ENCODE measurements at places on chromosomes 5 and 9. TPM values are rescaled to one million over a fixed set of nuclear protein-coding genes. Genes with fewer than 3 reads are reported as not detected.

DNA sequence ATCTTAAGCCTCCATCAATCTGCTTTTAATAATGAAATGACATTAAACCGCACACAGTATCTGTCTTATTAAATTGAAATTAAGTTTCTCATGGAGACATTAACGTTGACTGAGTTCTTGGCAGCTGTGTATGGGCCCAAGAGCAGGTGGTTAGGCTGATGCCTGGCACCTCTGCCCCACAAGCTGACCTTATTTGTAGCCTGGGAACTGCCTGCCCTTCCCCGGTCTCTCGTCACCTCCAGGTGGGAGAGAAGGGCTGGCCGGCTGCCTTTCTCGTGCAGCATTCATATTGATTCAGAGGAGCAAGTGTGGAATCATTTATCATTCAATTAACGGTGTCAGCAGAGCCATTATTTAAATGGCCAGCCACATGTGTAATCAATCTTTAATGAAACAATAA is 53.0 kb upstream of the FCN1 start:
- DNase-seq = no peak

GRCh38 chr9:121868626-121869025 is 217.2 kb downstream of the DAB2IP start:
- DNase-seq = no peak

DNA sequence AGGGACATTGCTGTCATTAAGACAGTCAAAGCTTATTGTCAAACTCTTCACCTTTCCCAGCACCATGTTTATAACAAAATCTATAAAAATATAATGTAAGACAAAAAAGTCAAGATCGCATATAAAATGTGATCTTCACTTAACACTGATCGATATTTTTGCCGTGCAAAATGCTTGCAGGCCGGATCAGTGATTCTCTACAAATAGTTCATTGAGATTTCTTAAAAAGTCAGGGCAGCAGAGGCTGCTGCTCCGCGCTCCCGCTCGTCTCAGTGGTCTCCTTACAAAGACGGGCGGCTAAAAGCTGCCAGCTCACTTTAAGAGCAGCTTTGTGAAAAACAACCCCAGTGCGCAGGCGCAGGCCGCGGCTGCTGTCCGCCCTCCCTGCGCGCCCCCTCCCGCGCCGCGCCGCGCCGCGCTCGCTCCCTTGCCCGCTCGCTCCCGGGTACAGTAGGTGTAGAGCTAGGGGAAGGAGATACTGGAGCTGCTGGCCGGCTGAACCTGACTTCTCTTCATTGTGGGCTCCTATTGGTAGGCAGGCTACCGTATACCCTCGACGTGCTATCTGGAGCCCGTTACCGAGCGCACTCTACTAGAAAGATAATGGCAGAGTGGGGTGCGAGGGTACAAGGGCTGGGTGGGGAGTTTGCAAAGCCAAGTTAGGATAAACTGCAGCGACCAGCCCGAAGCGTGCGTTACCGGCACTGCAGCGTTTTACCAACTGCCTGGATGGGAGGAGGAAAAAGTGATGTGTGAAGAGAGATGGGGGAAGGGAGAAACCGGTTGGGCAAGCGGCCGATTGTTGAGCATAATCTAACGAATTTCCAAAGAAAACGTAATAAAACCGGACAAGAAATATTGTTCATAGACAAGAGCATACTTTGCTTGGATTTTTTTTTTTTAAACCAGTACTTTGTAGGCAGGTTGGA is at the start of gene ARRDC3:
TSS of gene ARRDC3 (minus strand) at position 291 of the 929 bp plus-strand sequence. CDS start at position 66, 225 bp downstream.
- DNase-seq = peak; percentile 99

- DNase-seq = no peak
Observed at GRCh38 chr5:27172693-27173092, 134.3 kb upstream of the CDH9 start.

- DNase-seq = peak; percentile 28
Observed at GRCh38 chr5:102498271-102499034, at the start of gene SLCO6A1. Gene SLCO6A1, minus strand, starts transcription at chr5:102499001. Its CDS starts 157 bp downstream, at chr5:102498844.

- no peak for DNase-seq
Observed at GRCh38 chr5:45639040-45639439, 57.1 kb downstream of the HCN1 start.

- DNase-seq = no peak
Observed at GRCh38 chr5:166648736-166649135, 1642.7 kb upstream of the WWC1 start.

DNA sequence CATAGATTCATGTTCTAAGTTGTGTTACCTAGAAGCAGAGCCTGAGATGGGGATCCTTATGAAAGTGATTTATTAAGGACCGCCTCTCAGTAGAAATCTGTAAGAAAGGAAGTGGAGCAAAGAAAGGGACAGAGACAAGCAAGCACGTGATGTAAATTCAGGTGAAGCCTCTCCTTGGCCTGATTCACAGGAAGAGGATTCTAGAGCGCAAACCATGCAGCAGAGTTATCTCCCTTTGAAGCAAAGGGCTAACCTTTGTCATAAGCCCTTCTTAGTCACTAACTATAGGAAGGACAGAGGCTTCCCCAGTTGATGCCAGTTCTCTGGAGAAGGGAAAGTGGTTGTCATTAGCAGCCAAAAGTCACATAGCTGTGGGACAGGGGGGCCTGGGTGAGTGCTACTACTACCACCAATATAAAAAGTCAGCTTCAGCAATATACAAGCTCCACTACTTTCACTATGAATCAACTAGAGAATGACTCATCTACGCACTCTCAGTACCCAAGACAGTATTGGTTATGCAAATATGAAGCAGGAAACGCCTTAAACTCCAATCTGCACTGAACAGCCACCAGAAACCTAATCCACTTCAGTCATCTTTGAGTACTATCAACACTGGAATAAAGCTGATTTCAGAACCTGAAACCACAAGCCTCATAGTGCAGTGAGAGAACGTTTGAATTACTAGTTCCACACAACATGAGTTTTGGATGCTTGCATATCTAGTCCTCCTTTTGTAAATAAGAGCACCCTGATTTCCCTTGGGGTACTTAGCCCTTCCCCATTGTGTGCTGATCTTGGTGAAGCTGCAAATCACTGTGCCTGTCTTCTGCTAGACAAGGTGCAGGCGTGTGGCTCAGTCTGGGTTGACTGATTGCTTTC is 162.7 kb downstream of the ZNF608 start:
- DNase-seq = peak; percentile 69

PRRX2 gene
- 1.7 TPM for total RNA-seq

KCNIP1 gene
- total RNA-seq = 3.9 TPM

PCDHGA7 gene
- total RNA-seq = 0.42 TPM

UBE2QL1 gene
- total RNA-seq = 0.40 TPM

CDX1 gene
- 1.3 TPM for total RNA-seq

ABLIM3 gene
- 10.6 TPM for total RNA-seq

HTR1A gene
- not detected for total RNA-seq
